ENCODE measurements at places on chromosomes 3 and 15.
A peak's percentile ranks its signal among the peaks of the same experiment; 100 is the strongest.

GRCh38 chr15:22944651-22945050, 35.5 kb downstream of the CYFIP1 start:
- DNase-seq = no peak

DNA sequence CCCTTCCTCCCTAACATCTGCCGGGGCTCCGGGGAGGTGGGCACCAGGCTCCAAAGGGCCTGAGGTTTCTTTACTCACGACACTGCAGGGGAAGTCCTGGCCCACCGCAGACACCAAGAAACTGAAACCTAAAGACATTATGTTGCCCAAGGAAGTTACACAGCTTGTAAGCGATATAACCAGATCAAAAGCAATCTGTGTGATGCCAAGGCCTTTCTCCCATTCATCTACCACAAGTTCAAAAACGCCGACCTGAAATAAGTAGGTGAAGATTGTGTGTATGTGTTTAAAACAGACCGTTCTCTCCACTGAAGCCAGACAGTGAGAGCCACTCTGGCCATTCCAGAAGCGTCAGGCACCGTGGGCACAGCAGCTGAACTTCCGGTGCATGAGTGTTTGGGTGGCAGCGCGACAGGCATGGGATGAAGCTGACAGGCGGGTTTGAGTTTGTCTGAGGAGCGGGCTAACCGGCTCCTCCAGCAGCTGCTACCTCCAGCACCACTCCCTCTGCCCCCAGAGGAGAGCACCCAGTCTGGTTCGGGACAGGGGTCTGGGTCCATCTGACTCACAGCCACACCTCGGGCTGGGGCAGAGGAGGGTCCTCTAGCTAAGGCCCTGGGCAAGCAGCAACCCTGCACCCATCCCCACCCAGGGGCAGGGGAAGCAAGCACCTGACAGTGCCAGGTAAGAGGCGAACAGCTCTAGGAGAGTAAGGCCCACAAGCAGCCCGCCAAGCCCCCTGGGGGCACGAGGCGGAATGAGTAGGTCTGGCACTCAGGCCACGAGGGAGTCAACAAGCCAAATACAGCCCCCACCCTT, 1.3 kb downstream of the TNK2 start:
- peak; percentile 87 for DNase-seq

DNA sequence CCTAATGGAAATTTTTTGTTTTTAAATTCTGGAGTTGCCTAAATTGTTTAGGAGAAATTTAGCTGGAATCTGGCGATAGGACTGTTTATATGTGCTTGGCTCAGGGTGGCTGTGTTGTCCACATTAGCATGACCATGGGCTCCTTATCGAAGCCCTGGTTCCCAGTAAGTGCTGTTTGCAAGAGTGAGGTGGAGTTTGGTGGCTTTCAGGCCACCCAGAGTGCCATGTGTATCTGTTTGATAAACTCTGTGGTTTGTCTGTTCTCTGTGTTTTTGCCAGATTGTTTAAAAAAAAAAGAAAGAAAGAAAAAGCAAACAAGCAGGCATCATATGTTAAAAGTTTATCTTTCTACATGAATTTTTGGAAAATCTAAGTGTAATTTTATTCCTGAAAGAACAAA, 51.5 kb downstream of the PLCL2 start:
- peak; percentile 17 for DNase-seq

GRCh38 chr3:186815435-186815834, 9.2 kb upstream of the RFC4 start:
- DNase-seq = no peak

GRCh38 chr3:31164381-31164780, 269.9 kb upstream of the GADL1 start:
- DNase-seq = no peak

GRCh38 chr15:89500397-89501270, 4.3 kb upstream of the RHCG start:
- DNase-seq = no peak

GRCh38 chr3:192642651-192643050, 84.7 kb downstream of the FGF12 start:
- no peak for DNase-seq

DNA sequence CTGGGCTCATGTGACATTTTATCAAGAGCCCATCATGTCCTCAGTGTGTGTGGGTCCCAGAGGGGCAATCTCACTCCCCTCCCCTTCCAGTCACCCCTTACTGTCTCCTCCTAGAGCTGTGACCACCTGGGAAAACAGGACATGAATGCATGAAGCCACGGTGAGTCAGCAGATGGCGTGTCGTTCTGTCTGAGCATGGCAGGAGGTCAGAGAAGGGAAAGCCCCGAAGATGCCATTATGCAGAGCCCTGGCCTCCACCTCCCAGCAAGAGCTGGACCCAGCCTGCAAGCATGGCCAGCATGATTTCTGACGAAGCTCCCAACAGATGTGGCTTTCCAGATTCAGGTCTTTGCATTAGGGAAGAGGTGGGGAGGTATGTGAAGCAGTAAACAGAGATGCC, 118.5 kb downstream of the TLE3 start:
- DNase-seq = no peak
